ENCODE measurements at places on chromosomes 2 and 18.
A peak's percentile ranks its signal among the peaks of the same experiment; 100 is the strongest.

DNA sequence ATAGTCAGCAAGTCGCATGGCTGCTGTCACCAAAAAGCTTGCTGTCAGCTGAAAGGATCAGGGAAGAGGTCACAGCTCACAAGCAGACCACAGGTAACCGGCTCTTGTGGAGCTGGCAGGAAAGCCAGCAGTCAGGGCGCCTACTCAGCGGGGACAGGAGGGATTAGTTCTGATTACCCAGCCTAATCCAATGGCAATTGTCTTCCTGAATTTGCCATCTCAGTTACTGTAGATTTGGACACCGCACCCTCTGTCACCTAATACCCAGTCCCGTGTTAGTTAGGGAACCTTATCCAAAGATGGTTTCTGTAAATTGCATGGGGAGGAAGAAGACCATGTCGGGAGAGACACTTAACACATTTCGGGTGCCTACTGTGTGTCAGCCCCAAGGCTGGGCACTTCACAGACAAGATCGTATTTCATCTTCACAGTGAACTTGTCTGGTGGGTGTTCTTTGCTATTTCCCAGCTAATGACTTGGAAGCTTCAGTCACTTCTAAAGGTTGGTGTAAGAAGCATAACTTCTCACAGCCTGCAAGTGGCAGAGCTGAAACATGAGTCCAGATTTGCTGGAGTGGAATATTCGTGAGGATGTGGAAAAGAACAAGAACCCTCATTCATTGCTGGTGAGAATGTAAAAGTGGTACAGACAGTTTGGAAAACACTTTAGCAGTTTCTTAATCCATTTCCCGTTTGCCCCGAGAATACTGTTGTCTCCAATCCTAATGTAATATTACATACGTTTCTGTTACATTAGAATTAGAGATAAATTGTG is 9.9 kb downstream of the ALPK2 start:
- DNase-seq, result no peak
- peaks cover 3% of the 10 kb centered on the region for H3K27me3 ChIP-seq
- H3K4me3 ChIP-seq, result no peak overlapping the region
- H3K36me3 ChIP-seq, result no peaks in the 10 kb centered on the region

DNA sequence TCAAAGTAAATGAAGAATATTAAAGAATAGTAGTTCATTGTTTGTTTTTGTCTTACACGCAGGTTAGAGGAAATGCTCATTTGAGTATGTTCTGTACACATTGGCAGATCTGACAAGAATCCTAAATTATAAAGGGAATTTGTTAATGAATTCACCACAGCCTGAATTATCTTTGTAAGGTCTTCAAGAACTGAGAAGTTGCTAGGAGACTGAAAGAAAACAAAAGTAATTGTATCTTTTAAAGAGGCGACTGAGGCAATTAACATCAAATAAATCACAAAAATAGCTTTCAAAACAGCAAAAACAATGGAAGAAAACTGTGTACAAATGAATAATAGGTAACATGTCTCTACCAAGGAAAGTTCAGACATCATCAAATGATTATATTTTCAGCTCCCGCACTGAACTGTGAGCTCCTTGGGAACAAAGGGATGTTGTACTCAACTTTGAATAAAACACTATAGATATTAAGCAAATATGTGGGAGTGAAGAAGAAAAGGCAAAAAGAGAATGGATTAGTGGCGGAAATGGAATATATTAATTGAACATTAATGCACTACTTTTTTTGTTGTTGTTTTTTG is 51.7 kb upstream of the ATIC start:
- no peaks in the 10 kb centered on the region for H3K36me3 ChIP-seq
- no peak for DNase-seq
- H3K27me3 ChIP-seq, result peaks cover under 1% of the 10 kb centered on the region

DNA sequence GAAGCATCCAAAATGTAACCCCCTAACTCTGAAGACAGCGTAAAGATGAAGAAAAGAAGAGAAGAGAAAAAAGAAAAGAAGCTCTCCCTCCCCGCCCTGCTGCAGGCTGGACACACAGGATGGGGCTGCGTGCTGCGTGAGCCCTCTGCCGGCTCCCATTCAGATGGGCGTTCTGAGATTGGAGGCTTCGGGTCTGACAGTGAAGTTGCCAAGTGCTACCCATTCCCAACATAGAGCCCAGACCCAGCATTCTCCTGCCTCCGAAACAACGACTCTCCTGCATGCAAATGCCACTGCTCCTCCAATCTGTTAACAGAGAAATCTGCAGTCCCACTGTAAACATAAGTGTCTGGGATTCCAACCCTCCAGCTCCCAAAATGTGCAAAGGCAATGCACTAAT is 234.9 kb downstream of the BCL11A start:
- no peaks in the 10 kb centered on the region for H3K36me3 ChIP-seq
- H3K4me3 ChIP-seq, result no peak overlapping the region
- peak; percentile 28 for DNase-seq
- peaks cover 42% of the 10 kb centered on the region for H3K27me3 ChIP-seq
- peaks cover 68% of the 10 kb centered on the region for H3K4me1 ChIP-seq

DNA sequence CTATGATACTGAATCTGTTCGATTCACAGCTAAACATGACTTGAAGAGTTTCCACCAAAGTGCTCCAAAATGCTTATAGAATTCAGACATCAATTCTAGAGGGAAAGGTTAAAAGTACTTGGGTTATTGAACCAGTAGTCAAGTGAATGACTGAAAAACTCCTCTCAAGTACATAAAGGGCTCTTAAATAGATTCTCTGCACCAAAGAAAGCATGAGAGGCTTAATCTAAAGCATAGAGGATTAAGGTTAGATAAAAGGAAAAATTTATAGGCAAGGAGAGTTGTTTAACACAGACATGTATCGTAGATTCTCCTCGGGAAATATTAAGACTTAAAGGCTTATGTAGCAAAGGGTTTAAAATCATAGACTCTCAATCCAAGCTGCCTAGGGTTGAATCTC is 701.4 kb downstream of the ERBB4 start:
- no peaks in the 10 kb centered on the region for H3K36me3 ChIP-seq
- no peaks in the 10 kb centered on the region for H3K27me3 ChIP-seq
- H3K27ac ChIP-seq, result no peak overlapping the region
- no peak overlapping the region for H3K4me3 ChIP-seq
- DNase-seq, result no peak

- H3K4me3 ChIP-seq, result no peak overlapping the region
- no peak for DNase-seq
Measured at GRCh38 chr2:215356334-215356947, 44.6 kb downstream of the ATIC start.

DNA sequence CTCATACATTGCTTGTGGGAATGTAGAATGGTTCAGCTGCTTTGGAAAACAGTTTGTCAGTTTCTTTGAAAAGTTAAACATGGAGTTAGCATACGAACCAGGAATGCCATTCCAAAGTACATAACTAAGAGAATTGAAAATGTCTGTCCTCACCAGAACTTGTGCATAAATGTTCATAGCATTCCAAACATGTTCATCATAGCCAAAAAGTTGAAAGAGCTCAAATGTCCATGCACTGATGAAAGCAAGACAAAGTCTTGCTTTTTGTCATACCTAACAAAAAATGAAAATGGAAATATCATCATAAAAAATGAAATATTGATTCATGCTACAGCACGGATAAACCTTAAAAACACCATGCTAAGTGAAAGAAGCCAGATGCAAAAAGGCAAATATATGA is 408.8 kb upstream of the UBE2E3 start:
- no peak overlapping the region for H3K27ac ChIP-seq
- H3K4me1 ChIP-seq, result no peaks in the 10 kb centered on the region

- no peak overlapping the region for H3K4me3 ChIP-seq
- peaks cover 22% of the 10 kb centered on the region for H3K36me3 ChIP-seq
- H3K27ac ChIP-seq, result peak overlapping the region; percentile 58
- peaks cover 66% of the 10 kb centered on the region for H3K4me1 ChIP-seq
Measured at GRCh38 chr2:191255271-191255670, 10.1 kb downstream of the MYO1B start.

DNA sequence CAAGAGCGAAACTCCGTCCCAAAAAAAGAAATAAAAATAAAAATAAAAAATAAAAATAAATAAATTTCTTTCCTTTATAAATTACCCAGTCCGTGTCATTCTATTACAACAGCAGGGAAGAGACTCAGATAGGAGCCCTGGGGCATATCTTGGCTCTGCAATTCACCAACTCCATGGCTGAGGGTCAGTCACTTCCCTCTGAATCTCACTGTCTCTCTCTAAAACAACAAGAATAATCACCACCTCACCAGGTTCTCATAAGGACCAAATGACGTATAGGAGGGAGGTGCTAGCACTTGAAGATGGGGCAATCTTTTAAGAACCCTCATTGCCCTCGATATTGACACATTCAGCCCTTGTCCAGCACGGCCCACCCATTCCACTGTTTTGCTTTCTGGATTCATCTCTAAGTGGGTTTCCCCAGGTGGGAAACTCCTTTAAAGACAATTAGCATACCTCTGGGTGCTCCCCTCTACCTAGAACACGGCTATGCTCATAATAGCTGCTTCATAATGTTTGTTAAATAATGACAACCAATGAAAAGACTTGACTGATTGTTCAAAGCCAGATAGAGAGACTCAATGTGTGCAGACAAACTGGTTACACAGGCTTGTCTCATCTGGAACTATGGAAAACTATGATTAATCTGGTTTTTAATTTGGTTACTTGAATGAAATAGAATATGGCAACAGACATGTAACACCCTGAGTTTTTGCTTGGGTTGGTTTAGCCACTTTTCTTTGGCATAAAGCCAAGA is 15.1 kb downstream of the MYCN start:
- no peak overlapping the region for H3K27ac ChIP-seq
- H3K4me3 ChIP-seq, result no peak overlapping the region
- no peaks in the 10 kb centered on the region for H3K36me3 ChIP-seq
- DNase-seq, result no peak

DNA sequence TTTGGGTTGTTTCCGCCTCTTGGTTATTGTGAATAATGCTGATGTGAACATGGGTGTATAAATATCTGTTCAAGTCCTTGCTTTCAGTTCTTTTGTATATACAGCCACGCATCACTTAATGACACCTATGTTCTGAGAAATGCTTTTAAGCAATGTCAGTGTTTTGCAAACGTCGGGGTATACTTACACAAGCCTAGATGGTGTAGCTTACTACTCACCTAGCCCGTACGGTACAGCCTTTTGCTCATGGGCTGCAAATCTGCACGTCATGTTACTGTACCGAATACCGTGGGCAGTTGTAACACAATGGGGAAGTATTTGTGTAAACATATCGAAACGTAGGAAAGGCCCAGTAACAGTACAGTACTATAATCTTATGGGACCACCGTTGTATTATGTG is 12.4 kb downstream of the RALB start:
- peaks cover 14% of the 10 kb centered on the region for H3K36me3 ChIP-seq
- no peak overlapping the region for H3K27ac ChIP-seq
- no peak overlapping the region for H3K4me3 ChIP-seq
- peaks cover 3% of the 10 kb centered on the region for H3K27me3 ChIP-seq

DNA sequence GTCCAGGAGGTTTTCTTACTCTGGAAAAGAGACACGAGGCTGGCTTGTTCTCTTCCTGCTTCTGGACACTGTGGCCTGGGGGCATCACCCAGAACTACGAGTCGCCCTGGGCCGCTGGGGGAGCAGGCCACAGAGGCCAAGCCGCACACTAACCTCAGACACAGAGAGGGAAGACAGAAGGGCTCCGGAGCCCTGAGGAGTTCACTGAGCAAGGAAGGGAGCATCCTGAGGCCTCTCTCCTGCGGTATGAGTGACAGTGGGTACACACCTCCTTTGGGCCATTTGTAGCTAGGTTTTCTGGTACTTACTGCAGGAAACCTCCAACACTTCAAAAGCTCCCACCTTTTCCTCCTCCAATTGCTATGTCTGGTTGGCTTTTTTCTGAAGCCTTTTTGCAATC is 494.1 kb downstream of the DLGAP1 start:
- peaks cover 1% of the 10 kb centered on the region for H3K36me3 ChIP-seq
- H3K27ac ChIP-seq, result peak overlapping the region; percentile 78
- H3K27me3 ChIP-seq, result peaks cover 6% of the 10 kb centered on the region
- no peak for DNase-seq

- H3K4me3 ChIP-seq, result no peak overlapping the region
- no peak for DNase-seq
- no peaks in the 10 kb centered on the region for H3K27me3 ChIP-seq
- peaks cover 50% of the 10 kb centered on the region for H3K4me1 ChIP-seq
Measured at GRCh38 chr2:74010087-74010541, 25.4 kb downstream of the TET3 start.

DNA sequence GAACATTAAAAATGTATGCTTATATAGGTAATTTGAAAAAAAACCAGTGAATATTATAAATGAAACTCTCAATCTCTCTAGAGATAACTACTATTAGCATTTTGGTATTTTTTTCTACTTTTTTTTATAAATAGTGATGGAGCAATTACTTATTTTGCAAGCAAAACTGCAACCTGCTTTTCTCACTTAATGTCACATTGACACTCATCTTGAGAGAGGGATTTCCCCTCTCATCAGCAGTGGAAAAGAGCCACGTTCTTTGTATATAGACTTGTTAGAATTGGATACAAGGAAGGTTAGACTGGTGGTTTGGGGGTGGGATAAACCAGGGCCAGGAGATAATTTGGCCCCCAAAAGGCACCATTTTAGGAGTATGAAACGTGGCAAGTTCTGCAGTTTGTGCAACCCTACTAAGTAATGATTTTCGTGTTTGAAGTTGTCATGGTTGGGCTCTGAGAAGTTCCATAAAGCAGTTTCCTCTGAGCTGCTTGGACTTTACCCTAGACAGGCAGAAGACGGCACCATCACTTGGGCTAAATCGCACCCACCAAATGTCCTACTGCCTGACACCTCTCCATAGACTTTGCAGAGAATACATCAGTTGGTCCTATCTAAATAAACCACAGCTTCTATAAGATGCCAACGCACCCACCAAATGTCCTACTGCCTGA is 194.0 kb downstream of the ACTR3 start:
- no peaks in the 10 kb centered on the region for H3K36me3 ChIP-seq
- H3K27ac ChIP-seq, result no peak overlapping the region
- DNase-seq, result no peak
- H3K27me3 ChIP-seq, result no peaks in the 10 kb centered on the region
- no peaks in the 10 kb centered on the region for H3K4me1 ChIP-seq
- H3K4me3 ChIP-seq, result no peak overlapping the region
